ENCODE measurements at places on chromosomes 5 and 9. TPM values are rescaled to one million over a fixed set of nuclear protein-coding genes. Genes with fewer than 3 reads are reported as not detected.

CERT1 gene
- 23.9 TPM for total RNA-seq

MOB3B gene
- total RNA-seq = 0.47 TPM

PFN3 gene
- total RNA-seq = not detected

GRIN3A gene
- not detected for total RNA-seq

GHR gene
- total RNA-seq = not detected

DNAJB5 gene
- 14.6 TPM for total RNA-seq

ZBED3 gene
- 5.2 TPM for total RNA-seq

CCDC183 gene
- total RNA-seq = 0.20 TPM

TAF1L gene
- not detected for total RNA-seq

PRUNE2 gene
- total RNA-seq = 0.72 TPM

KCNV2 gene
- not detected for total RNA-seq
